Stimulated activated CD8-positive, alpha-beta memory T cell treated with anti-CD3 and anti-CD28 coated beads, Interleukin-15, amount 100 ng/mL, for 48 hours (primary cell): ENCODE measurements at places on chromosomes 7 and 10.

- no peak for DNase-seq
Measured at GRCh38 chr10:13670311-13670710, 83.5 kb downstream of the PRPF18 start.

- no peak for DNase-seq
Measured at GRCh38 chr7:33814936-33815335, 90.4 kb upstream of the BMPER start.

DNA sequence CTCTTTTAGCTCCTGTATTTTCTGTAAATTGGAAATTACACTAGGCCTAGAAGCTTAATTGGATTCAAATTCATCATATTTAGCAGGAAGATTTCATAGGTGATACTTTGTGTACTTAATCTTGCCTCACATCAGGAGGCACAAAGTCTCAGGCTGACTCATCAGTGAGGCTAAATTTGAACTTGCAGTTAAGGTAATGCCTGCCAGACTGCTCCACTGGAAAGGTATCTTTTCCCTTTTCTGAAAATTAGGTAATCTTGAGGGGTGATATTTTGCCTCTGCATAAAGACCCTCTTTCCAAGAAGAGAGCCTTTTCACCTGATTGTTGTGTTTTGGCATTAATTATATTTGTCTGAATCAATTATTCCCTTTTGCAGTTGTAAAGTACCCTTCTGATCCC is 14.6 kb downstream of the PPIA start:
- DNase-seq: no peak

- no peak for DNase-seq
Measured at GRCh38 chr10:118961436-118961835, 68.1 kb upstream of the NANOS1 start.

DNA sequence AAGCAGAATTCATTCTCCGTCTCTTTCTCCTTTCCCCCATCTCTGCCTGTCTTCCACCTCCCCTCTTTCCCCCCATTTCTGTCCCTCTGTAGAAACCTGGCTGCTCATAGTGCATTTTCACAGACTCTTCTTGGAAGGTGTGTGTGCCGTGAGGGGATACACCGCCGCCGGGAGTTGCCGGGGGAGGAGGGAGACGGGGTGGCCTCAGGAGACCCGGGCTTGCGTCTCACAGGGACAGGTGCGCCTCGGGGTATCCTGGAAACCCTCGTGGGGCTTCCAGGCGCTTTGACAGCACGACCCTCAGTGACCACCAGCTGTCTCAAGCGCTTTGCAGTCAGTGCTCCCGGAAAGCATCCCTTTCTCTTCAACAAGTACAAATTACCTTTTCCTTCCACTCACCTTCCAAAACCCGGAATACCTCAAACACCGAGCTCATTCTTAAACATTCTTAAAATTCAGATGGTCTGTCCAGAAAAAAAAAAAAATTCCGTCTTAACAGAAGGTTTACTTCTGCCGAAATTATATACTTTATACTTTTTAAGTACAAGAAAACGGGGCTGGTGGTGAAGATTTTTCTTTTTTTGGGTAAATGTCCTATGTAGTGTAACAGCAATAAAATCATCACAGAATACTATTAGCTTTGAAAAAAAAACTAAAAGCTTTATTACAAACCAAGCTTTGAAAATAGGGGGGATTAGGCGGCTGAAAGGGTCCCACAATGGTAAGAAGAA is 8.2 kb downstream of the EMX2 start:
- DNase-seq: no peak
